Activated naive CD4-positive, alpha-beta T cell (primary cell): ENCODE measurements at places on chromosomes 1 and 21.
A peak's percentile ranks its signal among the peaks of the same experiment; 100 is the strongest.

- DNase-seq = no peak
These were observed 51.3 kb upstream of the RIPK4 start for GRCh38 chr21:41817877-41818855.

GRCh38 chr1:179586107-179586823 is 5.4 kb upstream of the TDRD5 start:
- no peak for DNase-seq

DNA sequence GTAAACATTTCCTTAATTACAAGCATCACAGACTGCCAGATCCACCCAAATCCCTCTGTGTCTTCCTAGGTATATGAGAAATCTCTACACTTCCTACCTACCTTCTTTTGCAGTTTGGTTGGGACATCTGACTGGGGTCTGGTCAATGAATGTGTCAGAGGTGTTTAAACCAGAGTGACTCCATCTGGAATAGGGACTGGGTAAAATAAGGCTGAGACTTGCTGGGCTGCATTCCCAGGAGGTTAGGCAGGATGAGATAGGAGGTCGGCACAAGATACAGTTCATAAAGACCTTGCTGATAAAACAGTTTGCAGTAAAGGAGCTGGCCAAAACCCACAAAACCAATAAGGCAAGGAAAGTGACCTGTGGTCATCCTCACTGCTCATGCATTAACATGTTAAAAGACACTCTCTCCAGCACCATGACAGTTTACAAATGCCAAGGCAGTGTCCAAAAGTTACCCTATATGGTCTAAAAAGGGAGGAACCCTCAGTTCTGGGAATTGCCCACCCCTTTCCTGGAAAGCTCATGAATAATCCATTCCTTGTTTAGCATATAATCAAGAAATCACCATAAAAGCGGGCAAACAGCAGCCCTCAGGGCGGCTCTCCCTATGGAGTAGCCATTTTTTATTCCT is 87.4 kb upstream of the BACE2 start:
- no peak for DNase-seq

GRCh38 chr1:110765640-110766335 is 91.0 kb upstream of the KCNA3 start:
- DNase-seq = no peak

- no peak for DNase-seq
These were observed 180.2 kb downstream of the NR5A2 start for GRCh38 chr1:200207711-200208126.

- no peak for DNase-seq
These were observed 6.7 kb downstream of the TRPM2 start for GRCh38 chr21:44360159-44360558.

DNA sequence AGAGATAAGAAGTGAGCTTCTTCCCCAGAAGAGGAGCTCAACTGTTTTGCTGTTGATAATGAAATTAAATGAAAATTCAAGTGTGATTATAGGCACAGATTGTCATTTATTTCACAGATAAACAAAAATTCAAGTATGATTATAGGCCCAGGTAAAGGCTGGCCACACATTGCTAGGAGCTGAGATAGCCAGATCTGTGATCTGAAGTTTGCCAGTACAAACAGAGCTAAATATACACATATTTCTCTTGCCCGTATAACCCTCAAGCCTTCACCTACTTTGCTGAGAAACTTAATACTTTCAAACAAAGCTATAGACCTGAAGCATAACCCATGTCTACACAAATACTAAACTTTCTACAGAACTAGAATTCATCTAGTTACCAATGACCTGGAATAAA is 31.3 kb upstream of the NRIP1 start:
- DNase-seq = no peak

DNA sequence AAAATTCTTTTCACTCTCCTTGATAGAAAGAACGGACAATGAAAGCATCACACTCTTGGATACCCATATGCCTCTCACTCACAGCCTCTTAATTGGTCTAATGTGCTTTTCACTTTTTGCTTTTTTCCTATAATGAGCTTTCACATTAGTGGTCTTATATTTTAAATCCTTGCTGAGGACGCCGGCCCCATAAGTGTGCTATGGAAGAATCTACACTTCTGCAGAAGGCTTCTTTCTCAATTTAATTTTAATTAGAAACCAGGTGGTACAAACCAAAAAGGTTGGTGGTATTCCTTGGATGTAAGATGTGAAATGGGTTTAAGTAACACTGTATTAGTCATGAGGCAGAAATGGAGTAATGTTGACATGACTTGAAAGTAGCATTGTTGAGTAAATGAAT is 190.6 kb upstream of the NFIA start:
- DNase-seq = no peak

- DNase-seq = no peak
These were observed 132.0 kb downstream of the ZBTB18 start for GRCh38 chr1:244183037-244183436.

- DNase-seq = no peak
These were observed 28.7 kb downstream of the KCNN3 start for GRCh38 chr1:154841384-154841783.

- no peak for DNase-seq
These were observed 55.7 kb downstream of the RGS4 start for GRCh38 chr1:163124812-163125211.

- no peak for DNase-seq
These were observed 32.4 kb downstream of the PIK3C2B start for GRCh38 chr1:204462229-204462561.

DNA sequence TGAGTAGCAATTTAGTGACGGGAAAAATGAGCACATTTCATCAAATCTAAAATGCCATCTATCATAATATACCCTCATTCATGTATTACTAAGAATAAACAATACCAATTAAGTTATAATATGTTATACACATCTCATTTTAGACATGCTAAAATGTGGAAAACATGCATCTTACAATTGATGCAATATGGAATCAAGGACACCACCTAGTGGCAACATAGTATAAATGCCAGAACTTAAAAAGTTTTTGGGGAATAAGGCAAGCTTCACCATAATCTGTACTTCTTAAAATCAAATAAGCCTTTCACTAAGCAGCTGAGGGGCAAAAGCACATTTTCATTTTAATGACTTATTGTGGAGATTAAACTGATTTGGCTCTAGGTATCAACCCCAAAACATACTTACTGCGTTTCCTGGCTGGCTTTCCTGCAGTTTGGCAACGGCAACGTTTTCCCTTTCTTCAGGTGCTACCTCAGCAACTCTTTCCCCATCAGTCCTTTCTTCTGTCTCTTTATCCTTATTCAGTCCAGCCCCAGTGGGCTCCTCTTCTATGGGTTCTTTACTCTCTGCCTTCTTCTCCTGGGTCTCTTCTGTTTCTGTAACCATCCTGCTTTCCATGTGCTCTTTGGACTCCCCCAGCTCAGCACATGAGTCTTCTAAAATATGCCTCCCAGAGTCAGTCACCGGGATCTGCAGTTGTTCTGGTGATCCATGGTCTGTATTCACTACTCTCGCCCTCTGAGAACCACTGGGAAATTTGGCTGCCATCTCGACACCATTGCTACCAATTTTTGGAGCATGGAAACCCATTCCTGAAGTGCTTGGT is 11.4 kb downstream of the SDE2 start:
- DNase-seq = no peak

- DNase-seq = peak; percentile 43
These were observed at the start of gene COL18A1 for GRCh38 chr21:45404730-45405270. Gene COL18A1, plus strand, starts transcription at chr21:45405165. Its CDS starts 66 bp downstream, at chr21:45405231.

DNA sequence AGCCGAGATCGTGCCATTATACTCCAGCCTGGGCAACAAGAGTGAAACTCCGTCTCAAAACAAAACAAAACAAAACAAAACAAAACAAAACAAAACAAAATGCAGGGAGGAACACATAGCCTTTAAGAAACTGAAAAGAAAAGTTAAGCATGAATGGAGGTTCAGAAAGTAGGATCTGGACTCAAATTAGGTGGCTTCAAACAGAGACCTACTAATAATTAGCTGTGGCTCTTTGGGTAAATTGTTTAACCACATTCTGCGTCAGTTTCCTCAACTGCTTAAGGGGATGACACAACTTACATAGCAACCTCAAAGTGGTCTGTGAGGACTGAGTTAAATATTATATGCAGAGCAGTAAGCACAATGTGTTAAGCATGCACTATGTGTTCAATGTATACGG is 458.2 kb downstream of the ADGRL2 start:
- no peak for DNase-seq

- DNase-seq = no peak
These were observed 15.4 kb upstream of the ZBTB21 start for GRCh38 chr21:42025376-42026081.

DNA sequence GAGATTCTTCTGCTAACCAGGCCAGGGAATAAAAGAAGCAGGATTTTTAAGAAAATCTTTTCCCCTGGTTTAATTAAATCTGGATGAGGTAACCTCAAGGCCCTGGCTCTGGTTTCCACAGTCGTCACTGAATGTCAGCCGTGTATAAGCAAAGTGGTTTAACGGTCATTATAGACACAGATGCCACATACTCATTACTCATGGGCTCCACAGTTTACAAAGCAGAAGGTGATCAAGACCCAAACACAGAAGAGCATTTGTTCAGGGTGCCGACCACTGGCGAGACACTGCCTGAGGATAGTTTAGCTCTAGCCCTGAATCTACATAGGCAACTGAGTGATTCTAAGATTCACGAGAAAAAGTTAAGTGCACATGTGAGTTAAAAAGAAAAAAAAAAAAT is 27.8 kb upstream of the RAP1GAP start:
- DNase-seq = no peak

- peak; percentile 18 for DNase-seq
These were observed 117.0 kb downstream of the CD247 start for GRCh38 chr1:167401260-167401873.

DNA sequence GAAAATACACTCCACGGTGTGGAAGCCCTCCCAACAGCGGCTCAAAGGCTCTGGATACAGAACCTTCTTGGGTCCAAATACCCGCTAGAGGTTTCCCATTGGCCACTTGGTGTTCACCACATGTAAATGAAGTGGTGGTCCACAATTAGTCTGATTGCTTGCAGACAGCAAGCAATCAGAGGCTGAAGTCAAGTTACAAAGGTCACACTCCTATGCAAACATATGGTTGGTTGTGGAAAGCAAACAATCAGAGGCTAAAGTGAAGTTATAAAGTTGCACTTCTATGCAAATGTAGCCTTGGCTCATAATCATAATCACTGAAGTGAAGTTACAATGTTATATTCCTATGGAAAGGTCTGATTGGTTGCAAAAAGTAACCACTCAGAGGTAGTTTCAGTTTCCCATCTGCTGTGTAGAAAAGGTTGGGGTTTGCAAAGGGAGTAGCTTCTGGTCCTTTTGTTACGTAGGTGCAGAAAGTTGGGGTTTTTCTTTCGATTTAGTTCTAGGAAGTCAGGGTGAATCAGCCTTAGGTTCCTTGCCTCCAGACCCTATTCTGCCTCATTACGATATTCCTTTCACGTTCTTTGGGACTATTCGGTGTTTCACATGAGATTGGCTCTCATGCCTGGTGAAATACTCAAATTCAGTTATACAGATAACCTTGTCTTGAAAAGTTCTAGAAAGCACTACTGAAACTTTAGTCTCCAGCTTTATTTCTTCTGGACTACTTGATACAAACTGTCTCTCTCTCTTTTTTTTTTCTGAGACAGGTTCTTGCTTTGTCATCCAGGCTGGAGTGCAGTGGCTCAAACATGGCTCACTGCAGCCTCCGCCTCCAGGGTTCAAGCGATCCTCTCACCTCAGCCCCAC is 36.7 kb upstream of the MTF2 start:
- DNase-seq = no peak

- DNase-seq = no peak
These were observed 556.7 kb downstream of the DPYD start for GRCh38 chr1:97364086-97364485.

GRCh38 chr1:22126531-22126930 is 16.4 kb downstream of the WNT4 start:
- DNase-seq = no peak

GRCh38 chr1:181936269-181936668 is 125.2 kb downstream of the ZNF648 start:
- DNase-seq = no peak

- no peak for DNase-seq
These were observed 64.2 kb downstream of the GPR137B start for GRCh38 chr1:236206548-236206947.

- no peak for DNase-seq
These were observed 2.4 kb upstream of the CTTNBP2NL start for GRCh38 chr1:112393631-112393974.

GRCh38 chr1:156838972-156839371 is 19.9 kb downstream of the INSRR start:
- no peak for DNase-seq

DNA sequence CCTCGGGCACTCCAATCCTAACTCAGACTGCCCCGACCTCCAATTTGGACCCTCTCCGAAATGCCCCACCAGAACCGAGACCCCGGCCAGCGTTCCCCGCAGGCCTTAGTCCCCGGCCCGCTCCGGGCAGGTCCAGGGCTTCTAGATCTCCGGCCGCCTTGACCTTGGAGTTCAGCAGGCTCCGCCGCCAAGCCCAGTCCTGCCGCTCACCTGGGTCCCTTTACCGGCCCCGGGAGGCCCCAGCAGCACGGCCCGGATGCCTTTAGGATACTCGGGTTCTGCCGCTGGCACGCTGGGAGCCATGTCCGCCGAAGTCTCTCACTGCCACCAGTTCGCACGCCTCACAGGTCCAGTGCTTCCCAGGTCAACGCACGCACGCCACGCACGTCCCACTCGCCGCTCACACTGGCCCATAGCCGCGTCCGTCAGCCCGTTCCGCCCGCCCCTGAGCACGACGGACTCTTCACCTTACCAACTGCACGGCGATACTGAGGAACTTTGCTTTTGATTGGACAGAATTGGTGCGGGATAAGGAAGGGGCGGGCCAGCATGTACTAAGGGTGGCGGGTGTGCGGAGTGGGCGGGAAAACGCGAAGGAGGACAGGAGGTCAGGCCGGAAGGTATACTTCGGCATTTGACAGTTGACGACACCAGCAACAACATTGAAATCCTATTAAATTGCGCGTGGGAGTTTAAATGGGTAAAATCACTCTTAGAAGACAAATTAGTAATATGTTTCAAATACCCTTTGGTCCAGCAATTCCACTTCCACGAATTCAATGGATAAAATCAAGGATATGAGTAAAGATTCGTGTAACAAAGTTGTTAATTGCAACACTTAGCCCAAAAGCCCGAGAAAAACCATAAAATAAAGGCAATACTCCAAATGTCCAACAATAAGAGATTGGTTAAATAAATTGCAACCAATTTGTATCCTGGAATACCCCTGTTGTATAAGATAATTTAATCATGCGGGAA is at the start of gene AK2:
TSS of gene AK2 (minus strand) at position 358 of the 978 bp plus-strand sequence. CDS start at position 303, 55 bp downstream.
- peak; percentile 74 for DNase-seq

GRCh38 chr1:46535063-46535462 is 16.4 kb downstream of the KNCN start:
- no peak for DNase-seq

- DNase-seq = no peak
These were observed 42.5 kb downstream of the PTPRF start for GRCh38 chr1:43573066-43573800.

DNA sequence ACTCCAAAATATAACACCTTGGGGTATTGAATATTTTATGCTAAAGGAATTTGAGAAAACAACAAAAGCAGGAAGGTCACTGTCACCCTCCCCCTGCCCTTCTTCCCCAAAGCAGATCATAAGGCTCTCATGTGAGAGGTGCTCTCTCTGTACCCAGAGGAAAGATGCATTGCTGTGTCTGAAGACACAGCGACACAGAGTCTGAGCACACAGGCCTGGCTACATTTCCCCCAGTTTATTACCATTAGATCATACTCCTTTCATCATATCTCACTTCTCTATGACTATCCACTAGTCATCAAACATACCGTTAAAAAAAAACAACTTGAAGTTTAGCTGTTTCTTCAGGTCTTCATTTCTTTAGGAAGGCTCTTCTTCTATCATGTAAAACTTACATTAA is 127.1 kb downstream of the PPIAL4G start:
- DNase-seq = no peak

GRCh38 chr1:6512908-6513280 is 21.4 kb upstream of the PLEKHG5 start:
- no peak for DNase-seq
